ENCODE measurements at places on chromosomes 7 and 10.

- DNase-seq = no peak
Measured at GRCh38 chr7:133056370-133057238, 25.3 kb downstream of the CHCHD3 start.

DNA sequence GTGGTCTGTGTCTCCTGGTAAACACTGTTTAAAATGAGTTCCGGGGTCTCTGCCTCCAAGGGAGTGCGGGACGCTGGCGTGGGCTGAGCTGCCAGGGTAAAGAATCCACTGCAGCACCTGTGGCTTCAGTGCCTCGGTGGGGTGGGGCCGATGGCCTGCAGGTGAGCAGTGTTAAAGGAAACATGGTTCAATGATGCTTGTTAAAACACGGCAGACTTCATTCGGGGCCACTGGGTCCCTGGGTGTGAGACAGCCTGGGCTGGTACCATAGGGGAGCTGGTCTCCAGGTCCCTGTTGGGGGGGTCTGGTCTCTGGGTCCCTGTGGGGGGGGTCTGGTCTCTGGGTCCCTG, 24.9 kb upstream of the KNDC1 start:
- no peak for DNase-seq

DNA sequence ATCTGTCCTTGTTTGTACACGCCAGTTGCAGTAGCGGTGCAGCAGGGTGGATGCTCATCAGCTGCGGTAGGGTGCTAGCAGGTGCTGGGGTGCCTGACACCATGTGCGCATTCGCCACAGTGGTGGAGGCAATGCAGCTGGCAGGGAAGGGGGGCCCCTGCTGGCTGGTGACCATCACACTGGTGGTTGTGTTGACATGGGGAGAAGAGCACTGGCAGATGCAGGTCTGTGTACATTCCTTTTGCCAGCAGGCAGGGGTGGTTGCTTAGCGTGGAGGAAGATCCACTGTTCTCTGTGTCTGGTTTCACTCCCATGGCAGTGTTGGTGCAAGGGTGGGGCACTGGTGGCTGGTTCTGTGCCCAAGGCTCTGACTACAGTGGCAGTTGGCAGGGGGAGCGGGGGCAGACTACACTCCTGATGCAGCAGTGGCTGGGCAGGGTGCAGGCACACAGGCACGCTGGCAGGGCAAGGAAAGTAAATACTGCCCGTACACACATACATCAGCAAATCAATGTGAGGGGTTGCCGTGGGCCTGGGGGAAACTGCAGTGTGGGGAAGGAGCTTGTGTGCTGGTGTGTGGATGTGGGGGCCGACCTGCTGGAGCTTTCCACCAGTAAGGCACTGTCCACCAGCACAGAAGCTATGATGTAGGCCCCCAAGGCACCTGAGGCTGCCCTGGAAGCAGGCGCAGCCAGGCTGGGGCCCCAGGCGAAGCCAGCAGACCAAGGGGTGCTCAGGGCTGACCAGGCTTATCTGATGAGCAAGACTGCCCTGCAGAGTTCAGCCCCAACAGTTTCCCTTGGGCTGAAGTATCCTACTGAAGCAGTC, 87.2 kb upstream of the UNC5B start:
- no peak for DNase-seq

- no peak for DNase-seq
Measured at GRCh38 chr10:86341361-86341811, 25.2 kb downstream of the GRID1 start.

DNA sequence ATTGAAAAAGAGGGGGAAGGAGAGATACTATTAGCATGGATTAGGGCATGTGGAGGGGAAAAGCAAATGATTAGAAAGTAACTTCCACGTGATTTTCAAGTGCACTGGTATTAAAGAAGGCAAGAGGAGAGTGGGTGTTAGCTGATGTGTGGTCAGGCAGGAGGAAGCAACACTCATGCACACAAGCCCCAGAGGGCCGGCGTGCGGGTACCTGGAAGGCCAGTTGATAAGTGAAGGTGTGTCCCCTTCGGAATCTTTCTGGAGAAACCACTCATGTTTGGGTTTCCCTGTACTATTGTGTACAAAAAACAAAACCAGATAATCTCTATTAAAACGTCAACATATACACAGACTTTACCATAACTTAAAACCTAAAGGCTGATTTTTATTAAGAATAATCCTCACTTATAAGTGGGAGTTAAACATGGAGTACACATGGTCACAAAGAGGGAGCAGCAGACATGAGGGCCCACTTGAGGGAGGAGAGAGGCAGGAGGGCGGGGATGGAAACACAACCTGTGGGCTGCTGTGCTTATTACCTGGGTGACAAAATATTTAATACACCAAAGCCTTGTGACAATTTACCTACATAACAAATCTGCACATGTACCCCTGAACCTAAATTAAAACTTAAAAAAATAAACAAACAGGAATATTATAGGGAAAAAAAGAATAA, 98.9 kb downstream of the SVIL start:
- DNase-seq = no peak

DNA sequence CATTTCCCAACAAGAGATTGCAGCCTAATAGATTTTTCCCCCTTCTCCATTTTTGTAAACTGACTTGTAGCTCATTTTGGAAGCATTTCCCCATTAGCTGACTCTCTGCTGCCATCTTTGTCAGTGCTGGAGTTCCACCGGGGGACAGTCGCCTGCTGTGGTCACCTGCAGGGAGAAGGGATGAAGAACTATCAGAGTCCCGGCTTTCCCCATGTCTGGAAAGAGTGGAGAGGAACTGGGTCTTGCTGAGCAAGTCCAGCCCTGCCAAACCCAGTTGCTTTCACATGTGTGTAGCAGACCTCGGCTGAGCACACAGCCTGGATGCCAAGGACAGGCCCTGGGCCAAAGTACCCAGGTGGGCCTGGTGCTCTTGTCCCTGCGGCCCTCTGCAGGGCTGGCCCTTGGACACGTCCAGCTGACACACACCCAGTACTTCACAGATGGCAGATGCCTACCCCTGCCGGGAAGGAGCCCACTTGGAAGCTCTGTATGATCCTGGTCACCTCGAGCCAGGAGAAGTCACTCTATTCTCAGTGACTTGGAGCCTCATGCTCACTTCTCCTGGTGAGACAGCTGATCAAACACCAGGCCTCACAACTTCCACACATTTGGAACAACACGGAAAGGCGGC, 157.3 kb upstream of the NPVF start:
- DNase-seq = no peak

- DNase-seq = no peak
Measured at GRCh38 chr10:72242675-72243074, 26.6 kb upstream of the ASCC1 start.

DNA sequence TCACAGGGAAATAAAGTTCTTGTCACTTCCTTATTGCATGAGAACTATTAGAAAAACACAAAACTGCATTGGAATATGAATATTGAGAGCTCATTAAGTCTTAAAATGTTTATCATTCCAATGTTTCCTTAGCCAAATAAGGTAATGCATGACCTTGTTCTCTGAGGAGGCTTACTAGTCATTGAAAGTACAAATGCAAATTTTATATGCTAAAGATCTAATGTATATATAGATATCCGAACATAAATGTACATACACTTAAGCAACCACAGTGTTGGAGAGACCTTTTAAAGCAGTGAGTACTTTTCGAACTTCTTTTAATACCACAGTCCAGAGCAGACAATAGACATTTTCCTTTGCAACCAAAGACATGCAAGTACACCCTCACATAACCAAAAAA, 96.1 kb downstream of the RELN start:
- DNase-seq = no peak

- DNase-seq = peak; percentile 5
Measured at GRCh38 chr7:18357691-18358090, 137.9 kb upstream of the HDAC9 start.

DNA sequence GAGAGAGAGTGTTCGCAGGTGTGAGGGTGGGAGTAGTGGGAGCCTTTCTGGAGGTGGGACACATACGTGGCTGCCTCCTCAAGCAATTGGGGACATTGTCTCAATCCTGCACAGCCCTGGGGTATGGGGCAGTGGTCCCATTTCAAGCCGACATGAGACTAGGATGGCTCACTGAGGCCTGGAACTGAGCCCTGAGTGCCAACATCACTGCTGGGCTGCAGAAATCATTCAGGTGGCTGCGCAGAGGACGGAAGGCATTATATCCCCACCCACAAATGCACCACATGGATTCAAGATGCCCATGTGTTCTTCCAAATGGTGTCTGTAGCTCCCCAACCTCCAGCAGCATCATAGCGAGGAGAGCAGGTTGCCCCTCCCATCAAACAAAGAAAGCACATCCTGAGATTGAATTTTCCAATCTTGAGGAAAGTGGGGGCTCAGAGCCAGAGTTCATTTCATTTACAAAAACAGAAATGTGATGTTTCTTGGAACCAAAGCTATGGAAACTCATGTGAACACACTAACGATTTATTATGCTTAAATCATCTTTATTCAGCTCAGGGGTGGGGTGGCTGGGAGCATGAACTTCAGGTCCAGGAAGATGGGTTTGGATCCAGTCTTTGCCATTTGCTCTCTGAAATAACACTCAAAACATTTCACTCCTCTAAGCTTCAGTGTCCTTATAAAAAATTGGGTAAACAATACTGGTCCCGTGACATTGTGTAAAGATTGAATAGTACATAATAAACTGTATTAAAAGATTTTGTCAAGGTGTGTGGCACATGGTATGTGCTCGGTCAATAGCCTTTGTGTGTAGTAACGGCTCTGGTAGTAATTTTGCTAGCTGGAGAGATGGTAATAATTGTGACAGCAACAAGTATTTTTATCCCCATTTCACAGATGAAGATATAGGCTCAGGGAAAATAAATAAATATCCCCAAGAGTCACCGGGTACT, 4.6 kb downstream of the SFTPA2 start:
- DNase-seq = no peak

DNA sequence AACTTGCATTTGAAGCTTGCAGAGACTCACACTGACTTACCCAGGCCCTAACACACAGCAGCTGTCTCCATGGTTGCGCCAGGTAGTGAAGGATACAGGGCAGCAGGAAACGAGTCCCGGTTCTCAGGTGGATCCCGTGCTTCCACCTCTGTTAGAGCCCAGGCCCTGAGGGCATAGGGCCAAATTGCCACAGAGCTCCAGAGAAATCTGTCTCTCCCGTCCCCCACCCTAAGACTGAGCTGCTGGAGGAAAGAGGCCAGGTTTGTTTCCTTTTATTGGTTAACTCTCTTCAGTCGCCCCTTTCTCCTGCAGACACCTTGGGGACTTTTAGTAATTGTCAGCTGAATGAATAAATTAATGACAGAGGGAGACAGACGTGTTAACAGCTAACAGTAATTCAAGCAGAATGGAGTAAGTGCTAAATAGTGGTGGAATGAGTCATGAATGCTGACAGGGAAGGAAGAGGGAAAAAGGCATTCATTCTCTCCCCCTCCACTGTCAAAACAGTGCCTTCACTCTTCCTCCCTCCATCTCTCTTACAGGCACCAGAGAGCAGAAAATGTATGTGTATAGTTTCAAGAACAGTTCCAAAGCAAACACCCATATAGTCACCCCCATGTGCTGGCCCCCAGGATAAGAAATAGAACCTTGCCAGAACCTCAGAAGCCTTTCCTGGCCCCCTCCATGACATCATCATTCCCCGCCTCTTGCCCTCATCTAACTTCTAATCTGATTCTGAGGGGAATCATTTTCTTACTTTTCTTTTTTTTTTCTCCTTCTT, 16.8 kb upstream of the DLG5 start:
- DNase-seq = peak; percentile 11

DNA sequence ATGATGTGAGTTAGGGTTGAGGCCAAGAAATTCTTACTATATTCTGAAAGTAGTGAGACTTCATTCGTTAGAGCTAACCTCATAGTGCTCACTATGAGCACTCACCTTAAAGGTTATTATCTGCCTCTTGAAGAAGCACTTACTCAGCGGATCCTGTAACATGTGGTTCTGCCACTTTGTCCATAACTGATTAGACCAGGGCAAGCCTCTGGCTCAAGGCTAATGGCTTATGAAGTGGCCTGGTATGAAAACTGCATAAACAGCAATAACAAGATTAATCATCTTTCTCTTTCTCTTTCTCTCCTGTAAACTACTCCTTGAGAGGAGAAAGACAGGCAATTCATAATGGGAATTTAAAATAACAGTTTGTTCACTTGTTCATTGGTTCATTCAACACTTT, 82.8 kb downstream of the MAPK8 start:
- DNase-seq = peak; percentile 25

DNA sequence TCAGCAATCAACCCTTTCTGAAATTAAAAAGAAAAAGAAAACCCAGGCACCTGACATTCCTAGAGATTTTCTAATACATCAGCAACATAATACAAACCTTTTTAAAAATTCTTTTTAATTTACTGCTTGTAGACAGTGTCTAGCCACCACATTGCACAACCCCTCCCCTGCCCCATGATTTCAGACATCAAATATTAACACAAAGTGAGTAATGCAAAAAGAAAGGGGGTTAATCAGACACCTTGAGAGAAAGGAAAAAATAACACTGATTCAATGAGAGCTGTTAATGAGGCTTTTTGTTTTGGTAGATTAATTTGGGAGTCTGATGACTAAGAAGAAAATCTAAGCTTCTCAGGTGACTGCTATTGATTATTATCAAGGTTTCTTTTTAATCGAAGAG, 55.3 kb downstream of the SLC25A13 start:
- no peak for DNase-seq

DNA sequence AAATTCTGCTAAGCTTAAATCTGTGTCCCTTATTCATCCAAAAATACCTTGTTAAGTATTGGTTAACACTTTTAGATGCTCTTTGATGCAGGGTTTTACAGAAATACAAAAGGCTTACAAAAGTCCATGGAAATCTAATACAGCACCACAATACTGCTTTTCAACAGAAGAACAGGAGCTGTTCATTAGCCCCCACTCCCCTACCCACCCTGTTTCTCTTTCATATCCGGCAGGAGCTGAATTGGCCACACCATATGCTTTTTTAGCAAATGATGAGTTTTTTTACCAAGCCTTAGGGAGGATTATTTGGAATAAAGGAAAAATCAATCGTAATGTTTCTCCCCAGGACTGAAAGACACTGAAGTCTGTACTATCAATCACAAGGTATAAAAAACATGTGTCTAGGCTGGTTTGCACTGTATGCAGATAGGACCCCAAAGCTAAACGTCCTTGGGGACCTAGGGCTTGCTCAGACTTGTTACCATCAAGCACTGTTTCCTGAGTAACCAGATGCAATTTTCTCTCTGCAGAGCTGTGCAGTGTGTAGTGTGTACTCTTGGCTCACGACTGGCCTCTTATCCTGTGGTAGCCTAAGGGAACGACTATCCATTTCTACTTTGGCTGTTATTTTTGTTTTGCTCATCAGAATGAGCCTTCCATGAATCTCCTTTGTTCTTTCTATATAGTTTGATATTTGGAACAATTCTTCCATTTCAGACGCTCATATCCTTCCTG, 143.3 kb upstream of the LRGUK start:
- DNase-seq = no peak
